ENCODE measurements at places on chromosomes 4 and X. TPM values are rescaled to one million over a fixed set of nuclear protein-coding genes. Genes with fewer than 3 reads are reported as not detected.

The IL2RG gene
- not detected for total RNA-seq

The CXXC4 gene
- total RNA-seq: 5.6 TPM

The UCP1 gene
- not detected for total RNA-seq

The DUSP21 gene
- total RNA-seq: not detected

The F9 gene
- total RNA-seq: not detected

The WAS gene
- total RNA-seq: 0.84 TPM

The LONRF3 gene
- total RNA-seq: 2.5 TPM

The DRP2 gene
- total RNA-seq: 0.20 TPM

The VCX3A gene
- 0.38 TPM for total RNA-seq

The SOD3 gene
- 5.4 TPM for total RNA-seq

The GATA1 gene
- total RNA-seq: not detected

The OTUD6A gene
- not detected for total RNA-seq

The DUSP9 gene
- 0.17 TPM for total RNA-seq

The GLRA2 gene
- not detected for total RNA-seq

The RRH gene
- total RNA-seq: not detected

The SHOX gene
- total RNA-seq: not detected

The CISD2 gene
- 39.6 TPM for total RNA-seq

The EXOC1L gene
- not detected for total RNA-seq

The TMEM150C gene
- total RNA-seq: 19.5 TPM

The TAF1 gene
- 36.0 TPM for total RNA-seq

The PDGFRA gene
- 7.8 TPM for total RNA-seq

The BMP3 gene
- total RNA-seq: 0.11 TPM

The TCEAL5 gene
- total RNA-seq: 4.2 TPM

The ATP11C gene
- 62.9 TPM for total RNA-seq

The MOSPD2 gene
- total RNA-seq: 10.8 TPM

The FRG2 gene
- total RNA-seq: not detected

The GAGE12F gene
- not detected for total RNA-seq

The CDKL5 gene
- 19.3 TPM for total RNA-seq

The MTMR1 gene
- total RNA-seq: 16.5 TPM

The PLP1 gene
- 5.1 TPM for total RNA-seq

The CDX4 gene
- total RNA-seq: not detected

The NRK gene
- 1.5 TPM for total RNA-seq

The GPR50 gene
- 0.70 TPM for total RNA-seq

The PAK3 gene
- 4.2 TPM for total RNA-seq

The MAGEA9B gene
- not detected for total RNA-seq

The MAGEA1 gene
- not detected for total RNA-seq

The ZFP92 gene
- 0.43 TPM for total RNA-seq
